ENCODE measurements at places on chromosomes 16 and 17.

GRCh38 chr16:57481421-57481820, 4.9 kb downstream of the DOK4 start:
- DNase-seq, result no peak

- no peak for DNase-seq
These were observed 38.5 kb upstream of the NKD1 start for GRCh38 chr16:50509521-50510341.

DNA sequence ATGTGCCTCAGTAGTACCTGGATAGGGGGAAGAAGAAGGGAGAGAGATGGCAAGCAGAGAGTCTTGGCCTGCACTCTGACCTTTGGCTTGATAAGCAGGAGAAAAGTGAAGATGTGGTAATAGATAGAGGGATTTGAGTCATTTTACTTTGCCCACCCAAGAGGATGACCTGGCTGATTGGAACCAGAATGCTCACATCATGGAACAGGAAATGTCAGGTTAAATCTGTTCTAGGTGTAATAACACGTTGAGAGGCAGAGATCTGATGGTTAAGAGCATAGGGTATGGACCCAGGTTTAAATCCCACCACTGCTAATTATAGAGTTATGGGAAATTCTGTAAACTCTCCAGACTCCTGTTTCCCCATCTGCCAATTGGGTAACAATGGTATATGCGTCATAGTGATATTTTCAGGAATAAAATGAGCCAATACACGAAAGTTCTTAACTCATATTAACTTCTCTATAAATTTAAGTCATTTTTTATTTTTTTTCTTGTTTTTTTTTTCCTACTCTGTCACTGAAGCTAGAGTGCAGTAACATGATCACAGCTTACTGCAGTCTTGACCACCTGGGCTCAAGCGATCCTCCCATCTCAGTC, 8.1 kb upstream of the CCL18 start:
- DNase-seq, result no peak

DNA sequence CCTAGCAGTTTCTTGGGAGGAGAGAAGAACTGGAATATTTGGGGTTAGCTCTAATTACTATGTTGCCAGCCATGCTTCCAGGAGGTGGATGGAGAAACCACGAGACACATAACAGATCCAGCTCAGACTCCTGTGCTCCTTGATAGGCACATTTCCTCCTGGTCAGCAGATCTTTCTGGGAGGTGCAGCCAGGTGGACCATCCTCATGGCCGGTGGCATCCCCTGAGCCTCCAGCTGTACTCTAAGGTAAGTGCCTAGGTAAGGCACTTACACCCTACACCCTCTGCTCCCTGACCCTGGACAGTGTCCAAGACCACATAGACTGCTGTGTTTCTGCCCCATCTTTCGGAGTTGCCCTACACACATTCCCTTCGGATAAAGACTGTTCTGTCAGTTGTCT, 27.1 kb upstream of the N4BP1 start:
- DNase-seq, result no peak

- peak; percentile 92 for DNase-seq
These were observed 126.0 kb upstream of the CIBAR2 start for GRCh38 chr16:85238233-85238647.

DNA sequence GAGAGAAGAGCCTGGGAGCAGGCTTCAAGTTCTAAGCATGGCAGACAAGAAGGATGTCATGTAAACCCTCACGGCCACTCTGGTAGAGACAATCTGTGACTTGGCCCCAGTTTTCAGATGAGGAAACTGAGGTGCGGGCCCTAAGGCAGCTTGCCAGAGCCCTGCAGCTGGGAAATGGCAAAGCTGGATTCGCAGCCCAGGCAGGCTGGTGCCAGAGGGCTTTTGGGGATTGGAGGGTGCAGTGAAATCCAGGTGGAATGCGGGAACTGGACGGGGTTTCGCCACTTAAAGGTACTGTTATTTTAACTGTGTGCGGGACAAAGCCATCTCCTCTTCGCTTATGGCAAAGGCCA, 477 bp upstream of the OSGIN1 start:
- no peak for DNase-seq

- DNase-seq, result no peak
These were observed 19.9 kb downstream of the DCAKD start for GRCh38 chr17:45031231-45032173.

DNA sequence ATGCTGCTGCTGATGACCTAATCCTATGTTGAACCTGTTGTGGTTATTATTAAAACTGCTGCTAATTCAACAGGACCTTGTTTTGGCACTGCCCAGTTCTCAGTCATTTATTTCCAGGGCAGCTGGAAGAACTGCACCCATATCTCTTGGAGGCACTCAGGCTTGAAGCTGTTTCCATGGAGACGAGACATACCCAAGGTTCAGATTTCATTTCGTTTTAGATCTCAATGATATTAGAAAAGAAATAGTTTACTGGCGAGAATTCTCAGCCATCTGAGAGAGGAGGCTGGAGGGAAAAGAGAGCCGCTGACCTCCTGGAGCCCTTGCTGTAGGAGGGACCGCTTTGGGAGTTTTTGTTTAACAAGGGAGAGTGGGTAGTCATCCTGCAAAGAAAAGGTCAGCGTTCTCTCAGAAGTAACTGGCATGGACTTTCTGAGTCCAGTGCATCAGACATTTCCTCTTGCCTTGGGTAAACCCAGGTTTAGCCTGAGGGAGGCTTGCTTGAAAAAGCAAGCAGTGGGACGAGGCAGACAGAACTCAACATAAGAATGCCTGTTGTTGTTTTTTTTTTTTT, 75.4 kb downstream of the YPEL2 start:
- DNase-seq, result no peak

DNA sequence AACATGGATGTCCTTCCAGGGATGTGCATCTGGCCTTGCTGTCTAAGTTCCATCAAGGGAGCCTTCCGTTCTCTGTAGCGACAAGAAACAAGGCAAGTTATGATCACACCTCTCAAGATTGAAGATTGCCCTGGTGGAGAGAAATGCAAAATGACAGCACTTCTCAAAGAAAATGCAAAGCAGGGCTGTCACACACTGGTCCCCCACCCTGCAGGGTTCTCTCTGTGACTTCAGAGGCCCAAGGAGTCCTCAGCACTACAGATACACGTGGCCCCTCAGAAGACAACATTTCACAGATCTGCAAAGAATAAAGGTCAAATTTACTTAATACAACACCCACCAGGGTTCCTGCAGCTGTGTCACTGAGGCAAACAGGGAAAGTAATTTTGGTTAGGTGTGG, 60.7 kb upstream of the TEX2 start:
- no peak for DNase-seq

GRCh38 chr16:5693426-5693825, 595.8 kb upstream of the EEF2KMT start:
- DNase-seq, result no peak

GRCh38 chr17:17635126-17635525, 43.6 kb upstream of the PEMT start:
- no peak for DNase-seq

DNA sequence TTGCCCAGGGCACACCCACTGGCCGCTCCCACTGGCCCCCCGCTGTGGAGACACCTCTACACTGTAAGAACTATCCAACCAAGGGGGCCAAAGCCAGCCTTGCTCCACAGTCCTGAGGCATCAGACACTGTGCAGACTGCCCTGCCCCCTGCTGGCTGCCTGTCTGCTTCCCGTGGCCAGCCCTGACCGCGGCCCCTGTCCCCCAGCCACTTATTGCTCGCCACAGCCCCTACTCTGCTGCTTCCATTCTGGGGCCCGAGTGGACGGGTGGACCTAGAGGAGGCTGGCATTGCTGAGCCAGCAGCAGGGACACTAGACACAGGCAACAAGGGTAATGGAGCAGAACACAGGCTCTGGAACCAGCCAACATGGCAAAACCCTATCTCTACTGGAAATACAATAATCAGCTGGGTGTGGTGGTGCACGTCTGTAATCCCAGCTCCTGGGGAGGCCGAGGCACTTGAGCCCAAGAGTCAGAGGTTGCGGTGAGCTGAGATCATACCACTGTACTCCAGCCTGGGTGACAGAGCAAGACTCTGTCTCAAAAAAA, 19.7 kb upstream of the LRRC37A3 start:
- DNase-seq, result no peak

Data from femur (tissue), 1 donor.